ENCODE measurements at places on chromosomes 2 and 18.
A peak's percentile ranks its signal among the peaks of the same experiment; 100 is the strongest.

DNA sequence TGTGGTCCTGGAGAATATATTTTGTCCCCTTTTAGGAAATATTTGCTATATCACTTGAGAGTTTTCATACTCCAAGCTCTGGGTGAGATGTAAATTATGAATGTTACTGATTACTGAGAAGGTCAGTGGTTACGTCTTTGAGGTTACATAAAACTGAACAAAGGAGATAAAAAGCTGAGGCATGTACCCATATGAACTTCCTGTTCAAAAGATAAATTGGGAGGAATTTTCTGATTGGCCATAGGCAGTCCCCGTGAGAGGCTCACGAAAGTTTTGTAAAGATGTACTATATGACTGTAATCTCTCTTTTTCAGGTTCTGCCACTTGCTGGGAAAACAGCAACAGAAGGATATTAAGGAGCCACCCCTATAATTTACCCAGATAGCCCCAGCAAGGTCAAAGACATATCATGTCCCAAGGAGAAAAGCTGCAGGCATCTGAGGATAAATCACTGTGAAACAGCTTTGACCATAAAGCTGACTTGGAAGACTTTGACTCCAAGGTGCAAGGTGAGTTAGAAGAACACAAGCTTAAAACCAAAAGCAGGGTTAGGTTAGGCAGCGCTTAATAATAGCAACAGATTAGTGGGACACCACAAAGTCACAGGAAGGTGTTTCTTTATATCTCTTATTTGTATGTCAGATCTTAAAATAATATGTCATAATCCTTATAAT lies 90.4 kb downstream of the OSBPL6 start:
- no peak for DNase-seq

DNA sequence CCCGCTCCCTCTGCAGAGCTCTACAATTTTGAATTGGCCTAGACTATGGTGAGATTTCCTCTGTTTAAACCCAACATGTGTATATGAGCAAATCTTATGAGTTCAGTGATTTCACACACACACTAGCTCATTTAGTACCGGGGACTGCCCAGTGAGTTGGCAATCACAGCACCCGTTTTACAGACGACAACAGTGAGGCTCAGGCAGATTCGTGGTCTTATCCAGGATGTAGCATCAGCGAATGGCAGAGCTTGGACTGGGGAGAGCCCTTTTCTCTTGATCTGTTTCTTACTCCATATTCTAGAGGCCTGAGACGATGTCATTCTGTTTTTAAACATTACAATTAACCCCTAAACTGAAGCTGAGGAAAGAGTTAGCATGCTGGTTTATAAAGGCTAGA lies 419.9 kb downstream of the NBAS start:
- no peak for DNase-seq

- no peak for DNase-seq
These were observed 20.0 kb downstream of the PPM1B start for GRCh38 chr2:44188696-44189095.

DNA sequence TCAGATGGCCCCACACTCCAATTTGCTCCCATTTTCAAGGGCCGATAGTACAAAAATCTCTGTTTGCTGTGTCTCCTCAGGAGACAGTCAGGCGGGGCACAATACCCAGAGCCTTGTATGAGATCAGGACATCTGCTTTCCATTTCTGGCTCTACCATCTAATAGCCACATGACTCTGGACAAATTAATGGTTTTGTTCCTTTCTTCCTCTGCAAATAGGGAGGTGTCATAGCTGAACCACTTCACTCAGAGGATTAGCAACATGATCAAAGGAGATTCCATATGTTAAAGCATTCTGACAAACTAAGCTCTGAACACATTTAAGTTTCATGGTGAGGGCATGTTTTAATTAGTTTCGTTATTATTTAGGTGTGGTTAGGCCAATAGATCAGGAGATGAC lies 602.1 kb upstream of the SYT4 start:
- no peak for DNase-seq

GRCh38 chr2:85439025-85439472 lies 20.5 kb downstream of the SH2D6 start:
- DNase-seq: no peak

DNA sequence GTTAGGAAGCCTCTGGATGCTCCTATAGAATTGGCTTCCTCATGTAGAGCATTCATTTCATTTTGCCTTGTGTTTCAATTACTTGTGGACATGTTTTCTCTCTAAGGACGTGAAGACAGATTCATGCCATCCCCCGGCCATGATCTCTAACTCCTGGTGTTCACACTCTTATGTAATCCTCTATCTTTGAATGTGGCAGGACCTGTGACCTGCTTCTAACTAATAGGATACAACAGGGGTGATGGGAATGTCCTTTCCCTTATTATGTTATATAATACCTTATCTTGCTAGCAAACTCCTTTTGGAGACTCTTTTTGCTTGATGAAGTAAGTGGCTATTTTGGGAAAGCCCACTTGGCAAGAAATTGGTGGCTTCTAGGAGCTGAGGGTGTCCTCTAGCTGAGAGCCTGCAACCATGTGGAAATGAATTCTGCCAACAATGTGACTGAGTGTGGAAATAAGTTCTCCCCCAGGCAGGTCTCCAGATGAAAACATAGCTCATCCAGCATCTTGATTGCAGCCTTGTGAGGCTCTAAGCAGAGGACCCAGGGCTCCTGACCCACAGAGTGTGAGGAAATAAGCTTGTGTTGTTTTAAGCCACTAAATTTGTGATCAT lies 13.8 kb downstream of the DPYSL5 start:
- no peak for DNase-seq

DNA sequence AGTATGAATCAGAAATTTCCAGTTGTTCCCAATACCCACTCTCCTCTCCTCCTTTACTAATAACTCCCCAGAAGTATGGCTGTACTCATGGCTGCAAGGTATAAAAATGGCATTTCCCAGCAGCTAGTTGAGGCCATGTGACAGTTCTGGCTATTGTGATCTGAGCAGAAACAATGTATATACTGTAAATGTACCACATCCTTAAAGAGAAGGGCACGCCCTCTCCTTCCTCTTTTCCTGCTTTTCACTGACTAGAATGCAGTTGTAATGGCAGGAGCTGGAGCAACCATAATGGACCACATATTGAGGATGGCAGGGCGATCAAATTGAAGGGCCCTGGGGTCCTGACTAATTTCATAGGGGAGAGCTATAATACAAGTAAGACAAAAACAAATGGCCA lies 211.2 kb downstream of the TNS1 start:
- DNase-seq: no peak

- DNase-seq: no peak
These were observed 398.4 kb downstream of the METTL4 start for GRCh38 chr18:2172881-2173280.

DNA sequence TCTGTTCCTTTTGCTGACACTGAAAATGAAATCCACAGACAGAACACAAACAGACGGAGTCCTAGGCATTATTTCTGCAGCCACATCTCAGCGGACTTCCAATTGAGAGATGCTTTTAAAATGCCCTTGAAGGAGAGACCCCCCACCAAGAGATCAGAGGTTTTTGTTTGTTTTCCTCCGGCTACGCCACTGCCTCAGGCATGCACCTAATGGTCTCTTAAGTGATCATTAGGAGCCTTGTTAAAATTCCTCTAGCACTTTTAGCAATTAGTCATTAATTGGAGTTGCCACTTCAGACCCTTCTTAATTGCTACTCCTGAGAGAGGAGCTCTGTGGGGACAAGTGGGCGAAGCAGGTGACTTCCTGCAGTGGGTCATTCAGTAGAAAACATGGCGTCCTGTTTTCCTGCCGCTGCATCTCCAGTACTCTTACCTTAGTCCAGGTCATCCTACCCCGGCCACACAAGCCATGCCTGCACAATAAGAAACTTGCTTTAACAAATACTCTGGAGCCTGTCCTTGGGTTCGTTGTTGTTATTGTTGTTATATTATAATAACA lies 257.7 kb upstream of the CHAC2 start:
- DNase-seq: no peak

GRCh38 chr2:215178121-215178520 lies 39.7 kb upstream of the ABCA12 start:
- DNase-seq: no peak

DNA sequence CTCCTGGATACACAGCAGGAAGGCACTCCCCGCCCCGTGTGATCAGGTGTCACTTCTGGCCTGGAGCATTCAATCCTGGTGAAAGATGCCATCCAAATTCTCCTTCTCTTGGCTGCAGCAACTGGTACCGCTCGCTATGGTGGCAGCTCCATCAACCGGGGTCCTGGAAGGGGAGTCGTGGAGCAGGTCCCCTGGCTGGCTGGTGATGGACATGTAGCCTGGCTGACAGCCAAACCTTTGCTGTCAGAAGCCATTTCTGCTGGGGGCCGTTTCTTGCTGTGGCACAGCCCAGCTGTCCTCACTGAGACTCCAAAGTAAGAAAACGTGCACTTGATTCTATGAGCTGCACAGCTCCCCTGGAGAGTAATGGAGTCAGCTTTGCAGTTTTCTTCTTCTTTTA lies 7.1 kb upstream of the CYS1 start:
- DNase-seq: no peak

DNA sequence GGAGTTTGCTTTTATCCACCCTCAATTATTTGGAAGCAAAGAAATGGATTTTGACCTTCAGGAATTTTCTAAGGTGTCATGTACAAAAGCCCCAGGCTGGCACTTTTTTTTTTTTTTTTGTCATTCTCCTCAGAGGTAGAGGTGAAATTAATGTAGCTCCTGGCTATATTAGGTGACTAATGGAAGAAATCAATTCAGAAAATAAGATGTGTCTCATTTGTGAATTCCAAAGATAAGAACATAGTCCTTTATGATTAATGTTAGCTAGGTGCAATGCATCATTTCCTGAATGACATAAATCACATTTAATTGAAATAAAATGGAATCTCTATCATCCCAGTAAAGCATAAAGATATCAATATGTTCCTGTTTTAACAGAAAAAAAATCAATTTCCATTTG lies 477.6 kb downstream of the FBXO15 start:
- DNase-seq: no peak

GRCh38 chr2:9613291-9613690 lies 17.5 kb downstream of the YWHAQ start:
- no peak for DNase-seq

DNA sequence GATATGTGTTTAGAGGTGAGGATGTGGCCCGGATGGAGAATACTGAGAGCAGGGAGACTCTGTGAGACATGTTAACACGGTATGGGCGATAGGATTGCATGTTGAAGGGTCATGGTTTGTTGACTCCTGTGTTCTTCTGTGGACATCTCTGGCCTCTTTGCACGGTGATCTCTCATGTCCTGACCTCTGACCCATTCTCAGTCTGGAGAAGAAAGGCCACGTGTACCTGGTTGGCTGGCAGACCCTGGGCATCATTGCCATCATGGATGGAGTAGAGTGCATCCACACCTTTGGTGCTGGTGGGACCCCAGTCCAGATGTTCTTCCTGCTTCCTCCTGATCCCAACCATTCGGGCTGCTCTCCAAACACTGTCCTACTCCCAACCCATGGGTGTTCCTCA lies 9.9 kb downstream of the GCKR start:
- no peak for DNase-seq

GRCh38 chr2:120654381-120655134 lies 81.1 kb upstream of the GLI2 start:
- DNase-seq: no peak

GRCh38 chr18:47863041-47863440 lies 67.4 kb downstream of the SMAD2 start:
- no peak for DNase-seq

GRCh38 chr2:28906376-28906775 lies 11.9 kb downstream of the WDR43 start:
- no peak for DNase-seq

DNA sequence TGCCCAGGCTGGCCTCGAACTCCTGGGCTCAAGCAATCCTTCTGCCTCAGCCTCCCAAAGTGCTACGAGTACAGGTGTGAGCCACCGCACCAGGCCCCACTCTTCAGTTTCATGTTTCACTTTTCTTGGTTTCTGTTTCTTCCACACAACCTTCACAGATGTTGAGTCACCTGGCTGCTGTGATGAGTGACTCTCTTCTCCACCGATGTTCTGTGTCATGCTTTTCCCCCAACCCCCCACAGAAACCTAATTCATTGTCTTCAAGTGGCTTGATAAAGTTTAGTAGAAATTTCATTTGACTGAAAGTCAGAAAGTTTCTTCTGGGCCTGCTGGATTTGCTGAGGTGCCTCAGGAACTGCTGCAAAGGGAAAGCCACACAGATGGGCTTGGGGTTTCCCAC lies 78.5 kb downstream of the SPHKAP start:
- DNase-seq: peak; percentile 9

DNA sequence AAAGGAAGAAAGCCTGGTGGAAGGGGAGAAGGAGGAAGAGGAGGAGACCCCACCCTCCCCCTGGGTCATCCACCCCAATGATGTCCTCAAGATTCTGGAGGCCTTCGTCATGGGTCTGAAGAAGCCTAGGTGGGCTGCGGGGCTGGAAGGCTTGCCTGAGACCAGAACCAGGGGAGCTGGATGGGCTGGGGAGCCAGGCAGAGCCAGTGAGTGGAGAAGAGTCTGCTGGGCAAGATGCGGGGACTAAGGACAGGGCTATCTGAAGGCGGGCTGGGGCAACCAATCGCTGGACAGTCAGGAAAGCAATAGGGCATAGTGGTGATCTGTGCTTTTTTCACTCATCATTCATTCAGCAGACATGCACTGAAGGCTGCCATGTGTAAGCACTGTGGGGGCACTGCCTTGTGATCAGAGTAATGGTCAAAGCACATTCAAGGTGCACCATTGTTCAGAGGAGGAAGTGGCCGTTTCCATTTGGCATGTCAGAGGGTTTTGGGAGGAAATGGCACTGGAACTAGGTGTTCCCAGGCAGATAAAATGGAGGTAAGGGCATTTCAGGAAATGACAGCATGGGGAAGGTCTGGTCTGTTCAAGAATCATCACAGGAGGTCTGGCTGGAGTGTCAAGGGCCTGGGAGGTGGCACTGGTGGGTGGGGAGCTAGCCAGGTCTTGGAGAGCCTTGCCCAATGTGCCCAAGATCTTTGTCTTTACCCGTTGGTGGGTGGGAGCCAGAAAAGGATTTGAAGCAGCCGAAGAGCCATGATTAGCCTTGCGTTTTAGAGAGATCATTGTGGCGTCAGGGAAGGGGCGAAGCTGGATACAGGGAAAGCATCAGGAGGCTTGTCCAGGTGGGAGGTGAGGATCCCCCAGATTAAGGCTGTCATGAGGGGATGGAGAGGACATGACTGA lies 24.2 kb downstream of the OTOF start:
- DNase-seq: no peak

GRCh38 chr18:54119524-54120019 lies 104.9 kb downstream of the MBD2 start:
- peak; percentile 13 for DNase-seq

GRCh38 chr2:178074123-178075005 lies 1.8 kb upstream of the PDE11A start:
- DNase-seq: no peak

DNA sequence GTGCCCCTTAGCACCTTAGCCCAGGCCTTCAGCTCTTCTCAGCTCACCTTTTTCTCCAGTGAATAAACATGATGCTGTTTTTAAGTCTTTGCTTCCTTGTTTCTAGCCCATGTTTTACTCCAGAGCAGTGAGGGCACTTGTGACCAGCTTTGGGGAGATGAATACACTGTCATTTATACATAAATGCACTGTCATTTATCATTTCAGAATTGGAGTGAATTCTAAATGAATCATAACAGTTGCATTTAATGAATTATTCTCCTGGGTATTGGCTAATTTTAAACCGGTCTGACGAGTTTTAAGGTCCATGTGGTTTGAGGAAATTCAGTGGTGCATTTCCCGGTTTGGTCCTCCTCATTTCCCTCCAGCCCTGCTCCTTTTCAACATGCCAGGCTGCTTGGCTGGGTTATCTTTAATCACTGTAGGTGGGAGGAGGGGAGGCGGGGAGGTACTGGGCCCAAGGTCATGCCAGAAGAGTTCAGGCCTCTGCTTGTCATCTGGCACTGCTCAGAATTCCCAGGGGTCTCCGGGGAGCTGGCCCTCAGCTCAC lies 23.9 kb downstream of the PRKCE start:
- DNase-seq: no peak
